ENCODE measurements at places on chromosomes 2 and 18. TPM values are rescaled to one million over a fixed set of nuclear protein-coding genes. Genes with fewer than 3 reads are reported as not detected.

GRCh38 chr2:121490584-121491133 is 40.0 kb upstream of the RNU4ATAC start:
- no peak overlapping the region for H3K27ac ChIP-seq
- no peaks in the 10 kb centered on the region for H3K36me3 ChIP-seq
- DNase-seq = no peak
- peaks cover 32% of the 10 kb centered on the region for H3K4me1 ChIP-seq
- H3K27me3 ChIP-seq = no peaks in the 10 kb centered on the region

DNA sequence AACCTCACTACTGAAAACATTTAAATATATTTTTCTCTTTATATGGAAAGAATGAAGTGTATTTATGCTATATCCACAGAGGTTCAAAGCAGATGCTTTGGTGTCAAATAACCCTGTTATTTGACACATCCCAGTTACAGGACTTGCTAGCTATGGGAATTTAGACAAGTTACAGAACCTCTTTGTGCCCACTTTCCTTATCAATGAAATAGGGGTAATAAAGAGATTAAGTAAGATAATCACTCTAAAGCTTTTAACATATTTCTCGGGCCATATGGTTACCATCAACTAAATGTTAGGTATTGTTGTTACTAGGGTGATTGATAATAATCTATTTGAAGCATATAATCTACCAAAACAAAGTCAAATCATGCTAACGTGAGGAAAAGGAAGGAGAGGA is 1660.6 kb upstream of the NXPH2 start:
- H3K4me3 ChIP-seq = no peak overlapping the region
- no peaks in the 10 kb centered on the region for H3K36me3 ChIP-seq
- DNase-seq = no peak
- H3K27me3 ChIP-seq = no peaks in the 10 kb centered on the region
- H3K27ac ChIP-seq = no peak overlapping the region

- no peaks in the 10 kb centered on the region for H3K4me1 ChIP-seq
- peaks cover 33% of the 10 kb centered on the region for H3K27me3 ChIP-seq
- no peak for DNase-seq
Measured at GRCh38 chr2:235264121-235264493, 229.7 kb upstream of the AGAP1 start.

- no peaks in the 10 kb centered on the region for H3K36me3 ChIP-seq
- H3K27ac ChIP-seq = no peak overlapping the region
- no peak overlapping the region for H3K4me3 ChIP-seq
- no peaks in the 10 kb centered on the region for H3K27me3 ChIP-seq
- DNase-seq = no peak
- peaks cover 5% of the 10 kb centered on the region for H3K4me1 ChIP-seq
Measured at GRCh38 chr2:237309011-237309410, 105.0 kb downstream of the COL6A3 start.

Gene PTPRM
- 81.7 TPM for polyA plus RNA-seq

DNA sequence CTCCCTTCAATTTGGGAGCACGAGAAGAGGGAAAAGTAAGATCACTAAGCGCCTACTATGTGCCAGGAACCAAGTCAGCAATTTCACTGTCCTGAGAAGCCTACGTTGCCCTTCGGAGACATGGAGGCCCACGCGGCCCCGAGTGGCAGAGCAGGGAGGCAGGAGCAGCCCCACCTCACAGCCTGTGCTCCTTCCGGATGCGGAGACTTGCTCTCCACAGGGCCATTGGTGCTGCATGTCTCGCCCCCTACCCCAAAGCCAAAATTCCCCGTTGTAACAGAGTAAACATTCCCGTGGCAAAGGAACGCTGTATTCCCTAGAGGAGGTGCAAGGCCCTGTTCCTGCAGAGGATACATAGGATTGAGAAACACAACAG is 4.5 kb downstream of the SLC14A2 start:
- peak overlapping the region; percentile 43 for H3K27ac ChIP-seq
- no peaks in the 10 kb centered on the region for H3K27me3 ChIP-seq
- H3K4me1 ChIP-seq = peaks cover 21% of the 10 kb centered on the region
- DNase-seq = no peak
- no peak overlapping the region for H3K4me3 ChIP-seq

Gene DYNAP
- polyA plus RNA-seq = not detected

DNA sequence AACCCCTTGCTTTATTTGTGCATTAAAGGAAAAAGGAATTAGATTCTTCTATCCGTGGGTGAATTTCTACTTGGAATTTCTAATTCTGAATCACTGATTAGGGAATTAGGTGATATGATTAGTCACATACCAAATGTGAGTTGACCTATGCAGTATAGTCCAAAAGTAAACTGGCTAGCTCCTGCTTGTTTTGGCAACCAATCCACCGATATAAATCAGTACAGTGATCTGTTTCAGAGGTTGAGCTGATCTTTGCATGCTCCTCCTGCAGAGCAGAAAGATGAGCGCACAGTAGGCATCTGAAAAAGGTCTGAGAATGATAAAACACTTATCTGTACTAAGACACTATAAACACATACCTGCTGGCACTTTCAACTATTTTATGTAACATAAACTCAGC is 86.6 kb downstream of the LRP1B start:
- no peak for DNase-seq
- H3K4me1 ChIP-seq = no peaks in the 10 kb centered on the region
- H3K27me3 ChIP-seq = no peaks in the 10 kb centered on the region
- no peak overlapping the region for H3K27ac ChIP-seq
- no peaks in the 10 kb centered on the region for H3K36me3 ChIP-seq

All from heart right ventricle (tissue), 16 donors.